ENCODE measurements at places on chromosomes 12 and 14.

- no peak for DNase-seq
Observed at GRCh38 chr12:118038137-118038536, 21.6 kb downstream of the RFC5 start.

DNA sequence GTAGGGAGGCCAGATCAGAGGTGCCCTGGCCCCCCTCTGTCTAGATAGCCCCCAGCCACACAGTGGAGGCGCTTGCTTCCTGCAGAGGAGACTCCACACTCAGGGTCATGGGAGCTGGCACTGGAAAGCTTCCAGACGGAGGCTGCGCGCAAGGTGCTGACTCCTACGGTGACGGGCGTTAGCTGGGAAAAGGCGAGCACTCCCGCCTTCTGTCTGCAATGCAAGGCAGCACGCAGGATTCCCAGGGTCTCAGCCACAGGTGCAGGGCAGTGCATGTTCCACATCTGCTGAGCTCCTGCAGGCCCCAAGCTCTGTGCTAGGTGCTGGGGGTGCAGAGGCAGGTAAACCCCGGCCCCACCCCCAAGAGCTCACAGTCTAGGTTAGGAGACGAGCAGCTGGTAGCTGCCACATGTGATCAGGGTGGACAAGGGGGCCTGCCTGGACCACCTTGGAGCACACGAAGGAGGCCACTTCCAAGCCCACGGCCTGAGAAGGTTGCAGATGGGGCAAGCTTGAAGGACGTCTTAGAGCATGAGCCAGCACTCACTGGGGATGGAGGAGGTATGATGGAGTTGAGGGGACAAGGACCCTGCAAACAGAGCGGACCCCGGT lies 310.9 kb upstream of the DIO3 start:
- no peak for DNase-seq

DNA sequence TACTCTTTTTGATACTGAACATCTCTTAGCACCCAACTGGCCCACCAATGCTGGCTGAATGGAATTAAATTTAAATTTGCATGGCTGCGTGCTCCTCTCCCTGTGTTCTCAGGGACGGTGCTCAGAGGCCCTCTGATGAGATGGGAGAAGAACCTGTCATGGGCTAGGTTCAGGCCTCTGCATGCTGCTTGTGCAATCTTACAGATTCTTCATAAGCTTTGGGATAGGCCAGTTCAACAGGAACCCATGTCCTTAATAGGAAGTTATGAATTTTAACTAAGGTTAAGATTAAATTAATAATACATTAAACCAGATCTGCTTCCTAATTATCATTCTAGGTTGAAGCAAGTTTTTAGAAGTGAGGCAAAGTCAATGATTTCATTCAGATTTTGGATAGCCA lies 119.7 kb upstream of the LRIG3 start:
- no peak for DNase-seq

DNA sequence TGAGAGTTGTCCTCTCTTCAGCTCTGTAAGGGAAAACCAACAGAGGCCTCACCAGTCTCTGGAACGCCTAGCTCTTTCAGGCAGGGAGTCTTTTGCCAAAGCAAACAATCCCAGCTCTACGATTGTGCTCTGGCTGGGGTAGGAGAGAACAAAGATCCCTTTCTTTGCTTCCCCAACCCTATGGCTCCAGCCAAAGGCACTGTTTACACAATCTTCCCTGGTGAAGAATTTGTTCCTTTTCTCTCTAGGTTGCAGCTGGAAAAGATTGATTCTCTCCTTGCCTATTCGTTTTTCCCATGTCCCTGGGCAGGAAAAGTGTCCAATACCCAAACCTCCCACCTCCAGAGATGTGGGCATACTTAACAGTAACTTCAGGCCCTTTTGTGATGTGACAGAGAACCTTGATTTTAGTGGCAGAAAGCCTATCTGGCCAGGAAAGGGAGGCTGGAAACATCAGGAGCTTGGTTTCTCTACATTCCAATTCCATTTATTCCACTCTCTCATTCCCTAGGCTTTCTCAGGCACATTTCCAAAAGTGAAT lies 16.8 kb downstream of the ATP5MC2 start:
- no peak for DNase-seq

DNA sequence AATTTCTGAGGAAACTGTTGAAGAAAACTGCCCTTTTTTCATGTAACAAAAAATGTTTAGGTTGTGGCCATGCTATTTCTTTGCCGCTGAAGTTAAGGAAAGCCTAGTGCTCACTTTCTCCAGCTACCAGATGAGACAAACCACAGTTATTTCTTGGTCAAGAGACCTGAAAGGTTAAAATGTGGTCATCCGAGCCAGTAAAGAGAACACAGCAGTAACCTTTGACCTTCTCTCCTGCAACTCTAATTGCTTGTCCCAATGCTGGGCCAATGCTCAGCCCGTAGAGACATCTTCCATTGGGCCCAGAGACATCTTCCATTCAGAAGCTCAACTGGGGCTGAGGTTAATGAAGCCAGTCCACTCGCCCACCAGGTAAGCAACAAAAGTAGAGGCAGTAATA lies 109.8 kb upstream of the CPSF6 start:
- no peak for DNase-seq

GRCh38 chr12:40620564-40621019 lies 71.6 kb upstream of the CNTN1 start:
- DNase-seq = no peak

- DNase-seq = no peak
Observed at GRCh38 chr12:85796001-85796400, 40.2 kb downstream of the RASSF9 start.

DNA sequence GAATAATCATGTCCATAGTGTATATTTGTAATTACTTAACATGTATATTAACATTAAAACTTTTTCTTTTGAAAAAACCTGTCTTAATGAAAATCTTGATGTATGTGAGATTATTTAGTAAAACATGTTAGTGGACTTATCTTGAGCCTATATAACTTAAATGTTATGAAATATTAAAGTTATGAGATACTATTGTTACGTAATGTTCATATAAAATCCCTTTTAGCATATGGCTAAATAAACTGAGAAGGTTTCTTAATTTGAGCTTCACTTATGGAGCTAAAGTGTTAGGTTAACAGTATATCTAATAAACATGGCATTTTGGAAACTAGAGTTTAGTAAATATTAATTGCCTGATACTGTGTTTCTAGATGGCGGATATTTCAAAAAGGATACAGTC lies 59.9 kb downstream of the MIA2 start:
- DNase-seq = no peak

DNA sequence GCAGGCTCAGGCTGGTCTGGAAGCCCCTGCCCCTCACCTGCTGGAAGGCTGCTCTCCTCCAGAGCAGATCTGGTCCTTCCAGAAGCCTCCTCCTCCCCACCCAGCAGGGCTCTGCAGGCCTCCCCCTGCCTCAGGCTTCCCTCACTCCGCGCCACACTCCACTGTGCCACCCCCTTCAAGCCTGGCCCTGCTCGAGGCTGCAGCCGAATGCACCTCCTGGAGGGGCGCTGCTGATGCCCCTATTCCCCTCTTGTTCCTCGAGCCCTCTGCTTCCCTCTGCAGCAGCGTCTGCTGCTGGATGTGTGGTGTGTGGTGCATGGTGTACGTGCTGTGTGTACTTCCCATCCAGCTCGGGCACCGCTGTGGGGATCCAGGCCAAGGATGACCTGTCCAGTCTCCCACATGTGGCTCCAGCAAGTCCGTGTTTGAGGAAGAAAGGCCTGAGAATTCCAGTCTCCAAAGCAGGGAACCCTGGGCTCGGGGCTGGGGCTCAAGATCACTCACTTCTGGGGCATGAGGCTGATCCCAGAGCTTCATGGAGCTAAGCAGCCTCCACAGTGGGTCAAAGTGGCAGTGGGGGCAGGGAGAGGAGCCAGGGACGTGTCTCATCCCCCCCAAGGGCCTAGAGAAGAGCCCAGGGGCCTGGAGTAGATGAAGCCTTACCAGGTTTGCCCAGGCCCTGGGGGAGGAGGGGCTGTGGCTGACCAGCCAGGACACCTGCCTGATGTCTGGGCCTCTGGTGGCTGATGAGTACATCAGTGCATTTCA lies 136.0 kb upstream of the C14orf180 start:
- no peak for DNase-seq

- no peak for DNase-seq
Observed at GRCh38 chr14:20818861-20819260, 16.2 kb upstream of the RNASE1 start.
